Forelimb muscle (tissue), 1 donor: ENCODE measurements at places on chromosomes 11 and 22.

- DNase-seq: no peak
Observed at GRCh38 chr11:1942558-1943260, 4.4 kb upstream of the MRPL23 start.

GRCh38 chr22:40258501-40258915 is 80.8 kb downstream of the TNRC6B start:
- no peak for DNase-seq

GRCh38 chr11:11532574-11532973 is 89.2 kb downstream of the GALNT18 start:
- DNase-seq: no peak

DNA sequence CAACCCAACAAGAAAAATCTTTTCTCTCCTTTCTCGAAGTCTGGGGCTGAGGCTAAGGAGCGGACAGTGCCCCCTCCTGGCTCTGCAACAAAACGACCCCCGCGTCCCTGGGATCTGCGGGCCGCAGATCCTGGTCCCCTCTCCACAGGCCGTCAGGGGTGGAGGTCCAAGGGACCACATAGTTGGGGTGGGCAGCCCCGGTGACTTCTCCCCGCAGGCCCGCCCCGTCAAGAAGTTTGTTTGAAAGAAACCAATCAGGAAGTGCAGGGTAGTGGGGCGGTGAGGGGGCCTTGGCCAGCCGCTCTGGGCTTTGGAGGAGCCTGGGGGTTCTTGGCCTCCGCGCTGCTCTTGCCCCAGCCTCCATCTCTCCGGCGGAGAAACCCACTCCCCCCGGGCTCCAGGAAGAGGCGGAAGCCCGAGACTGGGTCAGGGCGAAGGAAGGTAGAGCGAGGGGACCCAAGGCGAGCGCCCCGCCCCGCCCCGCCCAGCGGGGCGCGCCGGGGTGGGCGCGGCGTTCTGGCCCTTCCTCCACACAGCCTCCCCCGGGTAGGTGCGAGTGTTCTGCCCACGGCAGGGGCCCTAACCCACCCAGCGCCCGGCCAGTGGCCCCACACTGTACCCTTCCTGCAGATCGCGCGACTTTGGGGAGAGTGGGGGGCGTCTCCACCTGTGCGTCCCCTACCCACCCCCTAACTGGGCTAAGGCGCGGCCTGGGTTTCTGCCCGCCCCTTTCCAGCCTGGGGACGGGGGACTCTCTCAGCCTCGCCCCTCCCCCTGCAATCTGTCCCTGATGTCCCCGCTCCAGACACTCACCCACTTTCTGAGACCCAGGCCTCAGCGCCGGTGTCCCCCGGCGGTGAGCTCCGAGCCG is 1.3 kb downstream of the TP53I11 start:
- no peak for DNase-seq

DNA sequence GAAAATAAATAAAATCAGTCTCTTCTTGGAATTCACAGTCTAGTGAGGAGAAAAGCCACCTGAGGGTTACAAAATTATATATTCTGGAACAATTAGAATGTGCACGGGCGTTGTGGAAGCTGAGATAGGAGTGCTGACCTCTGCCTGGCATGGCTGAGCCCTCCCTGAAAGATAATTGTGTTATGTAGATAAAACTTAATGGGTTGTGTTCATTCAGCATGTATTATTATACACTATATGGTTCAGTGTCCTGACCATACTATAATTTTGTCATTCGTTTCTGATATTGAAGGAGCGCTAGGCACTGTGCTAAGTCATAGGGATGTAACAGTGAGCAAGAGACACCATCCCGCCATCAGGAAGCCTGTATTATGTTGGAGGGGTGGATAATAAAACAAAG is 3.7 kb downstream of the ACAT1 start:
- DNase-seq: no peak

GRCh38 chr11:65262381-65262680 is 569 bp downstream of the POLA2 start:
- no peak for DNase-seq

- DNase-seq: no peak
Observed at GRCh38 chr11:128962896-128963295, 20.2 kb upstream of the TP53AIP1 start.

DNA sequence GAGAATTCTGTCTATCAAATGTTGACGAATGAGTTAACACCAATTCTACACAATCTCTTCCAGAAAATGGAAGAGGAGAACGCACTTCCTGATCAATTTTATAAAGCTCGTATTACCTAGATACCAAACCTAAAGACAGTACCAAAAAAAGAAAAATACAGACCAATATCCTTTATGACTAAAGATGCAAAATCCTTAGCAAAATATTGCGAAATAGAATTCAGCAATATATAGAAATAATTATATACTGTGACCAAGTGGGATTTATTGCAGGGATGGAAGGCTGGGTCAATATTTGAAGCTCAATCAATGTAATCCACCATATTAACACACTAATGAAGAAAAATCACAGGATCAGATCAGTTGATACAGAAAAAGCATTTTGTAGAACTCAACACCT is 25.6 kb downstream of the SMARCB1 start:
- no peak for DNase-seq

GRCh38 chr11:125624756-125625213 is at the start of gene CHEK1:
TSS of gene CHEK1 (plus strand) at chr11:125625163. CDS start at chr11:125626769, 1,606 bp downstream.
- no peak for DNase-seq
